ENCODE measurements at places on chromosomes 7 and 10. TPM values are rescaled to one million over a fixed set of nuclear protein-coding genes. Genes with fewer than 3 reads are reported as not detected.

MKI67 gene
- 242 TPM for total RNA-seq

CPA4 gene
- total RNA-seq, result not detected

VAX1 gene
- 65.1 TPM for total RNA-seq

ANTXRL gene
- not detected for total RNA-seq

C7orf57 gene
- total RNA-seq, result not detected

NXPH1 gene
- not detected for total RNA-seq

TAS2R5 gene
- total RNA-seq, result 0.43 TPM

- no peak overlapping the region for H3K4me3 ChIP-seq
- no peaks in the 10 kb centered on the region for H3K27me3 ChIP-seq
- no peak overlapping the region for H3K27ac ChIP-seq
- H3K4me1 ChIP-seq, result peaks cover 27% of the 10 kb centered on the region
Measured at GRCh38 chr7:127820732-127821085, 168.7 kb downstream of the SND1 start.

DNA sequence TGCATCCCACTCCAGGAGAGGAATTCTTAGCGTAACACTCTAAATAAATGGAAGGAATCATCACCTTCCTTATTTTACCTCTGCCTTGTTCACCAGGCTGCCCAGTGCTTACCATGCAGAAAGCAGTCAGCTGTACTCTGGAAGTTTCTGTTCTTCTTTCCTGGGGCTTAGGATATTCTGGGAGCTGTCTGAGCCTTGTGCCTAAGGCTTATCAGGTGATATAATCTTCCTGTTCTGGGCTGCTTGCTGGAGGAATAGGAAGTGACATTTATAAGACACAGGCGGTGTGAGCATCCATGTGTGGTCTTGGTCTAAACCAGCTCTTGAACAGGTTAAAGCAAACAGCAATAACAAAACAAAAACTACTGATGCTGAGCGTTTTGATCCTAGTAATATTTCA is 13.5 kb downstream of the KCTD7 start:
- H3K27ac ChIP-seq, result no peak overlapping the region
- no peak for DNase-seq
- H3K4me1 ChIP-seq, result no peaks in the 10 kb centered on the region
- peaks cover 27% of the 10 kb centered on the region for H3K36me3 ChIP-seq
- H3K4me3 ChIP-seq, result no peak overlapping the region

GRCh38 chr10:89916468-89917215 is 215.3 kb downstream of the KIF20B start:
- peaks cover 42% of the 10 kb centered on the region for H3K27me3 ChIP-seq
- no peaks in the 10 kb centered on the region for H3K36me3 ChIP-seq
- H3K4me1 ChIP-seq, result no peaks in the 10 kb centered on the region

GRCh38 chr10:3787816-3788215 is 2.8 kb upstream of the KLF6 start:
- H3K4me3 ChIP-seq, result no peak overlapping the region
- H3K4me1 ChIP-seq, result peaks cover 9% of the 10 kb centered on the region
- no peak overlapping the region for H3K27ac ChIP-seq
- DNase-seq, result no peak
- no peaks in the 10 kb centered on the region for H3K36me3 ChIP-seq
- no peaks in the 10 kb centered on the region for H3K27me3 ChIP-seq

DNA sequence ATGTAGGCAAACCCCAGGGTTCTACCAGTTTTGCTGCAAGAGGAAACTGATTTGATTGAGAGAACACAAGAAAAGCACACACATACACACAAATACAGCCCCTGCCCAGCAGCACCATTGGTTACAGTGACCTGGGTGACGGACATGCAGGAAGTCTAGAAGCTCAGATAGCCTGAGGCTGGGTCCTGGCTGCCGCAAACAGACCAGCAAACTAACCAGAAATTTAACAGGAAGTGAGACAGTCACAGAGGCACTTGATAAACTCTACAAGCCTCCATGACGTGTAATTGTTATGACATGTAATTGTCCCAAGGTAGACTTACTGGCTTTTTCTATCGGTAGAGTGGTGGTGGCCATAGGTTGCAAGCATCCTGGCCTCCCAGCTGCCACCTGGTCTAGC is 58.9 kb downstream of the PRKAR2B start:
- H3K27ac ChIP-seq, result no peak overlapping the region
- H3K36me3 ChIP-seq, result no peaks in the 10 kb centered on the region
- no peak for DNase-seq
- H3K4me3 ChIP-seq, result no peak overlapping the region

- no peak overlapping the region for H3K27ac ChIP-seq
- H3K36me3 ChIP-seq, result no peaks in the 10 kb centered on the region
- no peaks in the 10 kb centered on the region for H3K27me3 ChIP-seq
- DNase-seq, result peak; percentile 74
- H3K4me1 ChIP-seq, result no peaks in the 10 kb centered on the region
Measured at GRCh38 chr10:43322769-43323168, 48.7 kb upstream of the FXYD4 start.

DNA sequence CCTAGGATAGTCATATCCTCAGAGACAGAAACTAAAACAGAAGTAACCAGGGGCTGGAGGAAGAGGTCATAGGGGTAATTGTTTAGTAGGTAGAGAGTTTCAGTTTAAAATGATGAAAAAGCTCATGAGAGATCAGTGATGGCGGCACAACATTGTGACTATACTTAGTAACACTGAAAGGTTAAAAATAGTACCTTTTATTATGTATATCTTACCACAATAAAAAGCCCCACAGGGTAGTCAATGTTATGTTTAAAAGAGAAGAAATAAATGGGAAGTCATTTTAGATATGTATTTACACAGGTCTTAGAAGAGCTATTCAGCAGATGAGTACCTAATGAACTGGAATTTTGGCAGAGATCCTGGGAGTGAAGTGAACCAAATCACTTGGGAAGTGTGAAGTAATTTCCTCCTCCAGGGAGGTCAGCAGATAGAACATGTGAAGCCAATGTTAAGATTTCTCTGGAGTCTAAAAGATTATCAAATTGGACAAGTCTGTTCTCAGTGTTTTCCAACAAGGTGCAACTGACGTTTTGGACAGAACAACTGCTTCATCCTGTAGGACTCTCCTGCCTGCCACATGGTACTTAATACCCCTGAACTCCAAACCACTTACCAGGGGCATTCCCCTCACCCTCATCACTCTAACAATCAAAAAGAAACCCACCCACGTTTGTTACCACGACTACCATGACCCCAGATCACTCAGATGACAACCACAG is 6.4 kb downstream of the CDCA7L start:
- H3K4me1 ChIP-seq, result peaks cover 41% of the 10 kb centered on the region
- no peak overlapping the region for H3K27ac ChIP-seq
- no peak overlapping the region for H3K4me3 ChIP-seq

DNA sequence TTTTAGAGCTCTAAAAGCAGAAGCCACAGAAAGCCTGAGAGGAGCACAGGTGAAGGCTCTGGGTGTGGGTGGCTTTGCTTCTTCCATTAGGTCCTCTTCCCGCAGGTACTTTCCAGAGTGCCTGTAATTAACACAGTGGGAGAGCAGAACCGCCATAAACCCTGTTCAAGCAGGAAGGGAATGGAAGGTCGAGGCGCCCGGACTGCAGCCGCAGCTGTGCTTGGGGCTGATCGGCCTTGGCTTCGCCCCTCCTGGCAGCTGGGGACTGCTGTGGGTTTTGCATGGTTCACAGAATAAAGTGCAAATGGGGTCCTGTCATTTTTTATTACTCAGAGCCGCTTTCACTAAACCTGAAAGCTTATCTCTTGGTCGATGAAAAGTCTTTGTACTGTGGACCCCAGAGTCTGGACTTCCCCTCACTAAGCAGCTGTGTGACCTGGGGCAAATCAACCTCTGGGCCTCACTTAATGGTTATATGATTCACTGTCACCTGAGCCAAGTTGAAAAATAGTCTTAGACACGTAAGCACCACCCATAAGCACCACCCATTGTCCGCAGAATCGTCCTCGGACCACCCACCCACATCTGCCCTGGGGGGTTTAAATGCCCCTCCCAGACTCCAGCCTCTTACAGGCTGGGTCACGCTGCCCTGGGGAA is 100.9 kb downstream of the XRCC2 start:
- no peak overlapping the region for H3K4me3 ChIP-seq
- no peaks in the 10 kb centered on the region for H3K36me3 ChIP-seq
- H3K4me1 ChIP-seq, result no peaks in the 10 kb centered on the region
- H3K27me3 ChIP-seq, result no peaks in the 10 kb centered on the region
- no peak for DNase-seq

DNA sequence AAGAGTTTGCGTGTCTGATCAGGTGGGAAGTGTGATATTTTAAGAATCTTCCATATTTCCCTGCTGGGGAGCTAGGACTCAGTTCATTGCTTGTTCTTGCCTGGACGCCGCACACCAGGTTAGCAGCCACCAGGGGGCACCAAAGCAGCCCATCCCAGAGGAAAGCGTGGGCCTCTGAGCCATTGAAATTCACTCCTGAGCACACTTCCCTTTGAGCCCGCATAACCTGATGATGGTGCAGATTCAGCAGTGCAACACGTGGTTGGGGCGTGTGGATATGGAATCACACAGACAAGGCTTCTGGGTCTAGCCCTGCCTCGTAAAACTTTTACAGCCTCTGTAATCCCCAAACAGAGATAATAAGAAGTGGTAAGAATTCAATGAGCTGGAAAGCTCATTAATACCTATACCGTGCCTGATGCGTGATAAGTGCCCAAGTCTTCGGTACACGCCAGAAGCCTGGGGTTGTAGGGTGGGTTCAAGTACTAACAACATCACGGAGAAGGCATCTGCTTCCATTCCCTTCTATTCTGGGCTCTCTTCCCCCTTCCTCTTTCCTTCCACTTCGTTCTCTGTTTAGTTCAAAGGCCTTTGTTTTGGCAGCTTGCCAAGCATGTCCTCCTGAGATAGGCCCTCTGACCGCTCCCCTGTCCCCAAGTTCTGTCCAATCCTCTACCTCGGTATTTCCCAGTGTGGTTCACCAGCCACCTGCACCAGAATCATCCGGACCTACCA is 130.1 kb upstream of the KMT2E start:
- peak; percentile 95 for DNase-seq
- no peak overlapping the region for H3K27ac ChIP-seq
- H3K27me3 ChIP-seq, result no peaks in the 10 kb centered on the region
- peaks cover 22% of the 10 kb centered on the region for H3K4me1 ChIP-seq
- no peaks in the 10 kb centered on the region for H3K36me3 ChIP-seq

DNA sequence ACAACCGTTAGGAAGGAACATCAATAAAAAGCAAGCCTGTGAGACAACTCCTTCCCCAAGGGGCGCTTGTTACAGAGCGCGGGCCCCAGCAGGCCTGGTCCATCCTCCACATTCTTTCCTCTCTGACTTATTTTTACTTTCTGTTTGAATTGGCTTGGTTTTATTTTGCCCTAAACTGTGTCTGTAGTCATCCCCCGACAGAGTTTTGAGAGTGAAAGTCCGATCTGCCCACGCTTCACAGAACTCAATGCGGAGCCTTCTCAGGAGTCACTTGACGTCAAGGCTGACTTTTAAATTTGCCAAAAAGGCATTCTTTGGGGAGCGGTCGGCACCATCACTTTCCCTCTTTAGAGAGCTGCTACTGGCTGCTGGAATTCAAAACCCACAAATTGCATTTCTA is 150.1 kb upstream of the KLF6 start:
- DNase-seq, result no peak
- no peaks in the 10 kb centered on the region for H3K36me3 ChIP-seq
- H3K27me3 ChIP-seq, result no peaks in the 10 kb centered on the region
- no peak overlapping the region for H3K4me3 ChIP-seq

- DNase-seq, result no peak
- no peaks in the 10 kb centered on the region for H3K27me3 ChIP-seq
- no peak overlapping the region for H3K27ac ChIP-seq
- H3K4me1 ChIP-seq, result no peaks in the 10 kb centered on the region
- no peak overlapping the region for H3K4me3 ChIP-seq
Measured at GRCh38 chr10:12699258-12699700, 302.2 kb downstream of the CCDC3 start.

DNA sequence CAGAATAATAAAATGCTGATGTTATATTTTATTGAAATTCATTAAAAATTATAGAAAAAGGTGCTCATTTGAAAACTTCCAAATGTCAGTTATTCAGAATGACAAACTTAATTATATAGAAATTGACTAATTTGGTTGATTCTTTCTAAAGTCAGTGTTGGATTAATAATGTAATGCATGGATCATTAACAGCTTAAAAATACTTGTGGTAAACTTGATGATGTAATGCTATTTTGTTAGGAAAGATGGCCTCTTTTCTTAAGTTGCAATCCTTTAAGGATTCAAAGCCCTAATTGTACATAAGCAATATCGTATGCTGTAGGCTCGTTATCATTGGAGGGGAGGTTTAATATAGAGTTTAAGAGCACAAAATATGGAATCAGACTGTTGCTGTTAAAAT is 141.2 kb downstream of the ZEB1 start:
- H3K4me1 ChIP-seq, result no peaks in the 10 kb centered on the region
- no peak for DNase-seq
- no peaks in the 10 kb centered on the region for H3K27me3 ChIP-seq
- no peak overlapping the region for H3K27ac ChIP-seq
- no peaks in the 10 kb centered on the region for H3K36me3 ChIP-seq

GRCh38 chr7:157044943-157045660 is 34.6 kb upstream of the MNX1 start:
- H3K36me3 ChIP-seq, result no peaks in the 10 kb centered on the region
- H3K4me1 ChIP-seq, result no peaks in the 10 kb centered on the region
- peaks cover 20% of the 10 kb centered on the region for H3K27me3 ChIP-seq
- no peak overlapping the region for H3K4me3 ChIP-seq

DNA sequence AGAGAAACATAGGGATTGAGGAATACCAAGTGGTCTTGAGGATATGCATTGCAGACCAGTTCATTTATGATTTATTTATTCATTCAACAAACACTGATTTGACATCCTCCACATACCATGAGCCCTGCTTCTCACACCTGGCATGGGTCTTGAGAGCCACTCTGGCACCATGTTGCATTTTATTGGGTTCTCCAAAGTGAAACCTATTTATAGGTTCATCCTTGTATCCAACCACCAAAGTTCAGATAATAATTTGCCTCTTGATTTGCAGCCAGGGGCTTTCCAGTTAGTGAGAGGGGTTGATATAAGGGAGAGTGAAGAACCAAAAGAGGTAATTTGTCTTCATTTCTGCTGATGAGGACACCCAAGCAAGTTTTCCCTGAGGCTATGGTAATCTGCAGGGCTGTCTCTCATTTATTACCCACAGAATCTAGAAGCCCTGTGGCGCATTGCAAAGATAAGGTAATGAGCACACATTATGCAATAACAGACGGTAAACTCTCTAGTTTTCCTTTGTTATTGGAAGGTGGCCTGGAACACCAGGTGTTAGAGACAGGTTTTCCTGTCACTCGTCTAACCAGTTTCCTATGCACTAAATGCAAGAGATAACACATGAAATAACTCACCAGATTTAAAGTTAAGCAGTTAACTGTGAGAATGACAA is 28.8 kb upstream of the ICA1 start:
- DNase-seq, result peak; percentile 14
- H3K4me3 ChIP-seq, result no peak overlapping the region
- peaks cover 17% of the 10 kb centered on the region for H3K4me1 ChIP-seq
- H3K27me3 ChIP-seq, result peaks cover 78% of the 10 kb centered on the region

DNA sequence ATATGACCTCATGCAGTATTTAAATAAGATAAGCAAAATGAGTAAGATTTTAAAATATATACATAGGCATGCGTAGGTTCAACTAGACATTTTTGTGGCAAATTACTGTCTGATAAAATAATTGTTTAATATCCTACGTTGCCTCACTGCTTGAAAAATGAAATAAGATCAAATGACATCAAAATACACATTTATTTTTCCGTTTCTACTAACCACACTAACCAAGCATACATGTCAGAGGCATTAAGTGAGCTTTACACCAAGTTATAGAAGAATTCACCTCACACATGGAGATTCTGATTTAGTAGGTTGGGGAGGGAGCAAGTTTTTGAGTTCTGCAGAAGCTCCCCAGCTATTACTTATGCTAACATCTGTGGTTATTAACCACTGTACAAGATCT is 66.8 kb downstream of the RSU1 start:
- peaks cover 12% of the 10 kb centered on the region for H3K4me1 ChIP-seq
- no peaks in the 10 kb centered on the region for H3K36me3 ChIP-seq
- no peaks in the 10 kb centered on the region for H3K27me3 ChIP-seq
- no peak overlapping the region for H3K27ac ChIP-seq
- DNase-seq, result no peak

All from A673 (cell line).